NCI-H226 (cell line): ENCODE measurements at places on chromosomes 4 and X.
A peak's percentile ranks its signal among the peaks of the same experiment; 100 is the strongest.

- DNase-seq = no peak
Measured at GRCh38 chr4:153733751-153734448, 25.9 kb downstream of the RNF175 start.

DNA sequence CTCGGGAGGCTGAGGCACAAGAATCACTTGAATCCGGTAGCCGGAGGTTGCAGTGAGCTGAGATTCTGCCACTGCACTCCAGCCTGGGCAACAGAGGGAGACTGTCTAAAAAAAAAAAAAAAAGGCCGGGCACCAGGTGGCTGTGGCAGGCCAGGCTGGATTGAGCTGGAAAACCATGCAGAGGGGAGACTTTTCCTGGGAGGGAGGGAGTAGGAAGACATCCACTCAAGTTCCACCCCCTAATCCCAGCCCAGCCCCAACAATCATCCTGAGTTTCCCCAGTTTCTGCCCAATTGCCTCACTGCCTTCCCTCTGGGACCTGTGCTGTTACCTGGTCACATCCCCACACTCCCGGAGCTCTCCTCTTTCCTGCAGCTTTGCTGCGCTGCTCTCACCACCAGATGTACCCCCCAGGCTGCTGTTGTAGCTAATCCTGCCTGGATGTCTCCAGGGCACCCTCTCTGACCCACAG, 9.0 kb upstream of the TSPYL2 start:
- DNase-seq = no peak

DNA sequence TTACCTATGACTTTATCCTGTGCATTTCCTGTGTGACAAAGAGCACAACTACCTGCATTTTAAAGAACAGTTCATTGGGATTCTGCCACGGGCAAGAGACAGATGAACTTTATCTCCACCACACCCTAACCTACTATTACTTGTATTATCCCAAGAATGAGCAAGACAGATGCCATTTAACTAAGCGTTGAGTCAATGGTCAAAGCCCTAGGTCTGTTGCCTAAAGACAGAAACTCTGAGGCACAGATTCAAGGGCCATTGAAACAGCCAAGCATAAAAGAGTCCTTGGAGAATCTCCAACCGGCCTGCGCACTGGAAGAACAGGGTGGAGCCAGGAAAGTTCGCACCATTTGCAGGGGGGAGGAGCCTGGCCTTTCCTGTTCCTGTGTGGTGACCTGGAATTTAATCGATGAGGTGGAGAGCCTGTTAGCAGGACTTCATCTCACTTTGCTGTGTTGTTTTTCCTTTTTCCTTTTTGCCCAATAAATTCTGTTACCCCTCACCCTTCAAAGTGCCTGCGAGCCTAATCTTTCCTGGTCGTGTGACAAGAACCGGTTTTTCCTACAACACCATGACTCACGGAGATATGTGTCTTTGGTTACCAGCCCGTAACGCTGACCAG, 146.4 kb upstream of the DIAPH2 start:
- DNase-seq = no peak

GRCh38 chrX:39504850-39505259, 592.9 kb downstream of the BCOR start:
- DNase-seq = no peak

DNA sequence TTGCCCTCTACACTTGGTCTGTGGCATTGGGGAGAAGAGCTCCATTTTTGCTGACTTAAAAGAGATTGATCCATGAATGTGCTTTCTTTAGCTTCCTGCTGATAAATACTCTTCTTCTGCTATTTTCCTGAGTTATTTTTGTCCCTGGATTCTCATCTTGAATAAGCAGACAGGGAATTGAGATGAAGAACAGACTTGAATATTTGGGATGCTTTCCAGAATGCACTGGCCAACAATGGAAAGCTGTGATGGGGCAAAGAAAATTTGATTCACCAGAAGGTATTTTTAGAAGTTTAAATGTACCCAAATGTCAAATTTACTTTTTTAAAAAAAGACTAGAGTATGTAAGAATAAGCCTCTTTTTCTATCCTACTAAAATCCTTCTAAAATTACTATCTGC, 309.9 kb upstream of the PPP1R2C start:
- DNase-seq = no peak

- peak; percentile 79 for DNase-seq
Measured at GRCh38 chr4:7964890-7965662, 25.4 kb upstream of the AFAP1 start.

DNA sequence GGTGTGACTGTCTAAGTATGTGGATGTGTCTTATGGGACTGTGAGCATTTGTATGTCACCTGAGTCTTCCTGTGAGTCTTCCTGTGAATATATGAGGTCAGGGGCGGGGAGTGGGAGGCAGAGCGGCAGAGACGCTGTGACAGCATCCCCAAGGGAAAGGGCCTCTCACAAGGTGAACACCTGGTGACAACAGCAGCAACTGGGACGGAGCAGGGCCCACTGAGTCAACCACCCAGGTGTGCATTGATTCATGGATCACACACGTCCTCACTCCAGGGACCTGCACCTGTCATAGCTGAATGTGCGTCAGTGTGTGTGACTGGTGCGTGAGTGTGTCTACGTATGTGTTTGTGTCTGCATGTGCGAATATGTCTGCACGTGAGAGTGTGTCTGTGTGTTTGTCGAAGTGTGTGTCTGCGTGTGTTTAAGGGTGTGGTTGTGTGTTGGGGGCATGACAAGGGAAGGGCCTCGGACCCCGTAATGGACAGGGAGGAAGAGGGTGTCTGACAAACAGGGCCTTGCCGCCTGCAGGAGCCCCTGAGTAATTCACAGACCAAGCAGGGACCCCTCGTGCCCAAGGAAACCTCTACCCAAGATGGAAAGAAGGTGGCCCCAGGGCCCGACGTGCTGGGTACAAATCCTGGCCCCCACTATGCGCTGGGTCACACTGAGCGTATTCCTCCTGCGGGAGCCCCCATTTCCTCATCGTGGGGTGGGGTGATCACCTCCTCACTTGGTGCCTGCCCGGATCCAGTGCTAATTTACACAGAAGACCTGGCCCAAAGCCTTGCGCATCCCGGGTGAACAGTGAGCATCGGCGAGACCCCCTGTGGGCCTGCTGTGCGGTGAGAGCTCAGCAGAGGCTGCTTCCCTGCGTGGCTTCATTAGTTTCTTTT, 76.7 kb downstream of the ABLIM2 start:
- no peak for DNase-seq

DNA sequence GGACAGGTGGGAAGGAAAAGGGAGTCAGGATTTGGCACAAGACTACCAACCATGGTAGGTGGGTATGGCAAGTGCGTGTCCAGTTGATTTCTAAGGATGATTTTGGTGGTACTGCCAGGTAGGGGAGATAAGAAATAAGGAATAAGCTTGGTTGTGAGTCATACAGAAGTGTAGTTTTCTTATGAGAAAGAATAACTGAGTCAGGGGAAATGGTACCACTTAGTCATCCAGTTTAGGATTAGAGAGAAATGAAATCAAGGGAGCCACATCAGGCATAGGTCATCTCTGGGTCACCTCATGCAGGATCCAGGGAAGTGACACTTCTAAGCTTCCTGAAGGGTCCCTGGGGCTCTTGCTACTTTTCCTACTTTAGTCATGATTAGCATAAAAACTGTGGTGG, 107.1 kb upstream of the C1GALT1C1 start:
- DNase-seq = peak; percentile 62

- no peak for DNase-seq
Measured at GRCh38 chrX:110032534-110033147, 29.7 kb downstream of the TMEM164 start.

GRCh38 chr4:43224559-43224958, 332.0 kb downstream of the GRXCR1 start:
- no peak for DNase-seq

DNA sequence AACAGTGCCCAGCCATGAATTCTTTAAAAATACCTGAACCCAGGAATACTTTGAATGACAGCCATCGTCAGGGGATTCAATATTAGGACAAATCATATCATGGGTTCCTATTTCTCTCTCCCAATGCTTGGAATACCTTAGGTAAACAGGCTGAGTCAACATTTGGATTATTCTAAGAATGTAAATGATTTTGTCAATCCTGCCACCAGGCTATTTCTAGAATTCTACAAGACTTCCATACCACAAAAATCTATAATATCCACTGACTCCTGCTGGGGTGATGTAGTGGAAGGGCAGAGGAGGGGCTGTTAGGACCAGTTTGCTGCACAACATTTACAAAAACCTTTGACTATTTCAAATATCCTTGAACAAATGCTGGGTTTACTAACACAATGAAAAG, 65.2 kb downstream of the IGFBP7 start:
- DNase-seq = no peak

DNA sequence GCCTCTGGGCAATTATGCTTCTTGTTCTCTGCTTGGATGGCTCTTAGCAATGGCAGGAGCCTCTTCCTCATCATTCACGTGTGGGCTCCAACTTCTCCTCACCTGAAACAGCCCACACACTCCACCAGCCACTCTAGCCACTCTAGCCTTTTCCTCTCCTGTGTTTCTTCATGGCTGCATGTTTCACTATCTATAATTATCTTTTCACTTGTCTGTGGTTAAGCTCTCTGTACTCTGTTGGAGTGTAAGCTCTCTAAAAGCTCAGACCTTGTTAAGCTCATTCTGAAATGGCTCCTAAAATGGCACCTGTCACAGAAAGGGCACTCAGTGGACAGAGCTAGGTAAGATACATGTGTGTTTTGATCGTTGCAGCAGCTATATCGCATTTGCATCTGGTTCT, 80.0 kb downstream of the SH3KBP1 start:
- no peak for DNase-seq

GRCh38 chr4:25884031-25884782, 21.4 kb upstream of the SEL1L3 start:
- no peak for DNase-seq

DNA sequence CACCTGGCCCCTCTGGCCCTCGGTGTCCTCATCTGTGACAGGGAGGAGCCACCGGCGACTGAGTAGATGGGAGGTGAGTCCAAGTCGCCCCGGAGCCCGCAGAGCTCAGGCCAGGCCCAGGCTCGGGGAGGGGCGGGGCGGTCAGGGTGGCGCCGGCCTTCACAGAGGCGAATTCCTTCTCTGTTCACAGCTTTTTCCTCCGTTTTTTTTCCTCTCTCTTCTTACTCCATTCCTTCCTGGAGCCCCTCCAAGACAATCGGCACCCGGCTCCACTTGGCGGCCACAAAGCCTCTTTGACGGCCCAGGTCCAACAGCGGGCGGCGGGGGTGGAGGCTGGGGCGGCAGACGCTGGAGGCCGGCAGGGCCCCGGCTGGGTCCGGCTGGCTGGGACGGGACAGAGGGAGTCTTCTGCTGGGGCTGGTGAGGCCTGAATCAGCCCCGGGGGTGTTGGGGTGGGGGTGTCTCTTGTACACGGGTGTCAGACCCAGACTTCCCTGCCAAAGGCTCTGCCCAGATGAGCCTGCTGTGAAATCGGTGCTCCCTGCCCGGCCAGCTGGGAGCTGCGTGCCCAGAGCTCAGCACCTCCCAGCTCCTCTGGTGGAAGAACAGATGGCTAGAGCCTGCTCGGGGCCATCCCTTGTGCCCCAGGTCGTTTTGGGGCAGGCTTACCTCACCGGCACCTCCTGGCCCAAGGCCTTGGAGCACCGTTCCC, 22.6 kb downstream of the FGFRL1 start:
- DNase-seq = no peak

DNA sequence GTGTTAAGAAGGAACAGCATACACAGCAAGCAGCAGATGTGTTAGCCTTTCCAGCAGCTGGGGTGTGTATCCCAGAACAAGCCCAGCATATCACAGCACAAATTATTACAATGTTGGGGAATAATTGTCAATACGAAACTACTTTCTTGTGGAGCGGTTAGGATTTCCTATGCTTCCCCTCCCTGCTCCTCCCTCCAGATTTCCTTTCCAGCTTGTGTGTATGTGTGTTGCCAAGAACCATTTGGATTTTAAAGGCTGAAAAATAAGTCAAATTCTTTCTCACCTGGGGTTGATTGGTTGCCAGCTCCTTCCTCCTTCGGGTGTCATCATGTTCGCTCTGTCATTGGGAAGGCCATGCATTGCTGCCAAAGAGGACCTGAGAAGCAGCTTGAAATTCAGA, 178.2 kb upstream of the FRMPD4 start:
- DNase-seq = peak; percentile 1

- no peak for DNase-seq
Measured at GRCh38 chr4:122679946-122680345, 52.6 kb upstream of the BBS12 start.

- DNase-seq = no peak
Measured at GRCh38 chrX:17323397-17323796, 51.6 kb upstream of the NHS start.

DNA sequence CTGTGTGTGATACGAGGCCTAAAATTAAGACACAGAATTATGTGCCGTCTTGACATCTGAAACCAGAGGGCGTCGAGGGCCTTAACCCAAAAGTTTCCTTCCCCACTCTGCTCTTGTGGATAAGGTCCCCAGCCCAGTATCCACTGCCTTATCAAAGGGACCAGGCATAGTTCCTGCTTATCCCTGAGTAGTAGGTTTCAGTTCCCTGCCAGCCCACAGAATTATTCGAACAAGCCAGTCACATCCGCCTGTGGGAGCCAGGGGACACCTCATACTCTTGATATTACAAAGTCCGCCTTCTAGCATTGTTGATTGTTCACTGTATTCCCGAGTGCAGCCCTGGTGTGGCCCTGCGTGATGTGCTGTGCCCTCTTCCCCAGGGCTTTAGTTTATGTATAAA, 5.4 kb upstream of the MMRN1 start:
- no peak for DNase-seq

DNA sequence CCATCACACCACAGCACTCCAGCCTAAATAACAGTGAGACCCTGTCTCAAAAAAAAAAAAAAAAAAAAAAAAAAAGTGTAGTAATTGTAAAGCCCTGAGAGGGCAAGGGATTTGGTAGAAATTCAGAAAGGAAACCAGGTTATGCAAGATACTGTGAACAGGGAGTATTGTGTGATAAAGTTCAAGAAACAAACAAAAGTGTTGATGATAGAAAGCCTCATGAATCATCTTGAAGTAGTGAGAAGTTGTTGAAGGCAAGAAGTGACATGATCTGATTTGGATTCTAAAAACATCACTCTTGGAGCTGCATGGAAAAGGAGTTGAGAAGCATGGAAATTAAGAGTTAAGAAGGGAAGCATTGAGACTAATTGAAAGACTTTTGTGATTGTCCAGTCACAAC, 102.2 kb downstream of the RAP1GDS1 start:
- peak; percentile 1 for DNase-seq

DNA sequence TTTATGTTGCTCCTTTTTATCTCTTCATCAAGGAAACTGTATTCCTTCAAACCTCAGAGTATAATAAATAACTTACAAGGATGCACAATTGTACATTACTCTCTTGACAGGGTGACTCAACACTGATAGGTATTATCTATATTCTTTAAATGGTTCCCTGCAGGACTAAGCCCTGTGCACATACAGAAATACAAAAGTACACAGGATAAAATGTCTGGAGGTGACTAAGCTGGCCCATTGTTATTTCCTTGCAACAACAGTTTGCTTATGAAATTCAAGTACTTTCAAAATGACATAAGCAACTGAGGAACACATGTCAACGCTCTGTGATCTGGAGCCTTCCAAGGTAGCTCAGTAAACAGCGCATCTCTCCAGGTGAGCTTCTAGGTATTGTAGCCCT, 83.8 kb upstream of the RPL34 start:
- DNase-seq = no peak

GRCh38 chrX:150362599-150363481, at the start of gene MAMLD1:
Gene MAMLD1 (plus strand): TSS chrX:150363317. CDS start chrX:150445517, 82,200 bp downstream.
- DNase-seq = peak; percentile 75
